ENCODE measurements at places on chromosomes 11 and 22.

DNA sequence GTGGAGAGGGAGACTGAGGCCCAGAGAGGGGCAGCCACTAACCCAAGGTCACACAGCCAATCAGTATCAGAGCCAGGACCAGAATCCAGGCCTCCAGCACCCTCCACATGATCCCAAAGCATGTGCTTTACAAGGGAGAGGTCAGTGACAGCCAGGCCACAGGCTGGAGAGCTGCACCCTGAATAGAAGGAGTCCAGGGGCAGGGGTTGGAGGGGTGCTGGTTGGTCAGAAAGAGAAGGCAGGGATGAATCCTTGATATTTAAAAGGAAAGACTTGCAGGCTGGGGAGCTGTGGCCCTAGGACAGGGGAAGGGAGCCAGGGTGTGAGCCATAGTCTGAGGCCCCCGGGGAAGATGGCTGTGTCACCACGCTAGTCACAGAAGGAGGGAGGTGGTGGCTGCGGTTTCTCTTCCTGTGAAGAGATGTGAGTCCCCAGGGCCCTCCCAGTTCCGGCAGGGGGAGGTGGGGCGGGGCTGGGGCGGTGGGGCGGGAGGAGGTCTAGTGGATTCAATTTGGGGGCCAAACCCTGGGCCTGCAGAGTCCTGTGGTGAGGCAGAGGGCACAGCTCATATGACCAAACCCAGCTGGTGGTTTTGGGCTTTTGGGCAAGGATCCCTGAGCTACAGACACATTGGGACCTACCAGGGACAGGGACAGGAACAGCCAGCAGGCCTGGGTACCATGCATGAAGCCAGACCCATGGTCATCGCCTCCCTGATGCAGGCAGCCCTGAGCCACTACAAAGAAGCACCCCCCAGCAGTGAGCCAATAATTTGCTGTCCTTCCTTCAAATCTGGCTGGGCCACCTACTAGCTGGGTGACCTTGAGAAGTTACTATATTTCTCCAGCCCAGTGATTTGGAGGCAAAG is 14.0 kb downstream of the RAC2 start:
- DNase-seq: no peak

GRCh38 chr11:12205330-12205729 is 94.9 kb downstream of the MICAL2 start:
- no peak for DNase-seq

- no peak for DNase-seq
These were observed 23.3 kb downstream of the ZBTB16 start for GRCh38 chr11:114082767-114083181.

DNA sequence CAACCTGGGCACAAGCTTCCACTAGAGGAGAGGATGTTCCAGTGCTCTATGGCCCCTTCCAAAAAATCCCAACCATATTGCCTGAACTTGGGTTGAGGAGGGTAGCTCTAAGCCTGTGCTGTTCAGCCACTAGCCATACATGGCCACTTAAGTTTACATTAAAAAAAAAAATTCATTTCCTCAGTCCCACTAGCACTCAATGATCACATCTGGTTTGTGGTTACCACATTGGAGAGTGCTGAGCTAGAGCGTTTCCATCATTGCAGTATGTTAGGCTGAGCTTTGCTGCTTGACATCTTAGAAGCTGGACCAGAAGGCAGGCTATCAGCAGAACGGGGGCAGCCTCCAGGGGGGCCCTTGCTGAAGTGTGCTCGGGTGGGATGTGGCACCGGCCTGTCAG is 43.5 kb upstream of the CYP2D6 start:
- no peak for DNase-seq

DNA sequence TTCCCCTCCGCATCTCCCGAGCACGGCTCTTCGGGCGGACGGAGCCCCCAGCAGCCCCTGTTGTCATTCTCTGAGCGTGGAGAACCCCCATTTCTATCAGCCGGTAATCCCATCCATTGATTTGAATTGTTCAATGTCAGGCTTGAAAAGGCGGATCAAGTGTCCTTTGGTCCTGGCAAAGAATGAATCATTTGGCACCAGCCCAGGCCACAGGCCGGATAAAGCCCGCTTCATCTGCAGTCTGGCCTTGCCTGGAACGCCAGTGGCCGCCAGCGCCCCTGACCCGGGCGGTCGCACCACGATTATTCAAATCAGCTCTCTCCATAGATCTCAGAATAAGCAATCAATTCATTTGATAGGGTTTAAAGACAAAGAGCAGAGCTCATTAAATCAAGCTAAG is 188.9 kb downstream of the BRD1 start:
- DNase-seq: no peak

DNA sequence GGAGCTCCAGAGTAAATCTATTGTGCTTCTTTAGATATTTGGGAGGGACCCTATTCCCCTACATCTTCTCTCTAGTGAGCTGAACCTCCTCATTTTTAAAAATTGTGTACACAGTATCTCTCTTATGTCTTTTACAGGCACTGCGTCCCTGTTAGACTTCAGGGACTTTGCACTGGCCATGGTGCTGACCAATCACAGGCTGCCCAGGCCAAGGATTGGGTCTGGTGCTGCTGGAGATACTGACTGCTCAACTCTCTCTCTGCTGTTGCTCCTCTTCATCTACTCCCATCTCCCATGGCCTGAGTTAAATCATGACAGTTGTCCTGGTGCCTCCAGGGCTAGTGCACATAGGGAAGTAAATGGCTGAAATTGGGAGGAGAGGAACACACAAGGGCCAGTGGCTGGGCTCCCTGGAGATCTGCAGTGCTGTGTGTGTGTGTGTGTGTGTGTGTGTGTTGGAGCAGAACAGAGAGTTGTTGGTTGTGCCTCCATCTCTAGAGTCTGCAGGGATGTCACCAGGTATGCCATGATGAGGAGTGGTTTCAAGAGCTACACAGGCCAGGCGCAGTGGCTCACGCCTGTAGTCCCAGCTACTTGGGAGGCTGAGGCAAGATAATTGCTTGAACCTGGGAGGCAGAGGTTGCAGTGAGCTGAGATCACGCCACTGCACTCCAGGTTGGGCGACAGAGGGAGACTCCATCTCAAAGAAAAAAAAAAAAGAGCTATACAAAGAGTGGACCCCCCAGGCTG is 155.3 kb downstream of the ST3GAL4 start:
- DNase-seq: no peak
